ENCODE measurements at places on chromosomes 3 and 15.
A peak's percentile ranks its signal among the peaks of the same experiment; 100 is the strongest.

DNA sequence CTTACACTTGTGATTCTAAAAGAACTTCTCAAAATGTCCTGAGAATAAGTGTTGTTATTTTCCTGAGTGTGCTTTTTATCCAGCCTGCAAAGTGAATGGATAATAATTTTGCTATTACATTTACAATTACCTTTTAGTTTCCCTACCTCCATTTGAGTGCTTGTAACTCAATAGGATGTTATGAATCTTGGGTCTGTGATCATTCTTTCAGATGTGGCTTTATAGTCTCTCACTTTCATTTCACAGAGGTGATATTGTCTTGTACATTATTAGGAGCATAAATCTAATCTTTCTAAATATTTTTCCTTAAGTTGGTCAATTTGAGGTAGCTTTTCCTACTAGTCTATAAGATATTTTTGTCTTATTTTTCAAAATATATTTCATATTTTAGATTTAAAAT is 386.3 kb upstream of the EPHA6 start:
- DNase-seq: no peak

DNA sequence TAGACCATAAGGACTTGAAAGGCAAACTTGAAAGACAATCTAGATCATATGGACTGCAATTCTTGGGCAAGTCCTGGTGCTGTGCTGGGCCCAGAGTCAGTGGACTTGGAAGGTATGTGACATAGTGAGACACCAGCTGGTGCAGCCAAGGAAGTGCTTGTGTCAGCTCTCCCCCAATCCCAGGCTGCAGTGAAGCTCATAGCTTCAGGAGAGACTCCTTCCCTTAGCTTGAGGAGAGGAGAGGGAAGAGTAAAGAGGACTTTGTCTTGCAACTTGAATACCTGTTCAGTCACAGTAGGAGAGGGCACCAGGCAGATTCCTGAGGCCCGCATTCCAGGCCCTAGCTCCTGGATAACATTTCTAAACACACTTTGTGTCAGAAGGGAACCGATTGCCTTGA is 127.4 kb upstream of the ZPLD1 start:
- no peak for DNase-seq

DNA sequence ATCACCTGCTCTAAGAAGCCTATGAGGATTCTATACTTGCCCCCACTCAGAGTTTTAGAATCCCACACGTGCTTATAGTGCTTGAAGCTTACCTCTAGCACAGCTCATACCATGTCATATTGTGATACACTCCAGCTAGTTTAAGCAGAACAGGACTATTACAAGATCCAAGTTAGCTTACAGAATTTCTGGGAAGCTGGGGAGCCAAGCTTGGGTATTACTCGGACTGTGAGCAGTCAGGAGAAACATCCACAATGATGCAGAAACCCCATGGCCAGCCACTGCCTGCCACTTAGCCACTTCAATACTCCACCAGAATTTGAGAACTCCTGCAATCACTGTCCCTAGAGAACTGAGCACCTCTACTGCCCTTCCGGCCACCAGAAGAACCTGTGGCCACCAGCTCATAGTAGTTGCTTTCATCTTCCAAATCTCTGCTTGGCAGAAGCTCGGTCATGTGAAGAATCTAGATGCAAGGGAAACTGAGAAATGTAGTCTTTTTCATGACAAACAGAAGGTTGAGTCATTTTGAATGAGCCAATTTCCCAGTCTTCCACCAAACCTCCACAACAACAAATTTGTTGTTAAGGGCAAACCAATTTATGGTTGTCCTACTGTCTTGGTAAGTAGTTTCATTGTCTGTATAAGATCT is 27.7 kb upstream of the SSR3 start:
- DNase-seq: no peak

DNA sequence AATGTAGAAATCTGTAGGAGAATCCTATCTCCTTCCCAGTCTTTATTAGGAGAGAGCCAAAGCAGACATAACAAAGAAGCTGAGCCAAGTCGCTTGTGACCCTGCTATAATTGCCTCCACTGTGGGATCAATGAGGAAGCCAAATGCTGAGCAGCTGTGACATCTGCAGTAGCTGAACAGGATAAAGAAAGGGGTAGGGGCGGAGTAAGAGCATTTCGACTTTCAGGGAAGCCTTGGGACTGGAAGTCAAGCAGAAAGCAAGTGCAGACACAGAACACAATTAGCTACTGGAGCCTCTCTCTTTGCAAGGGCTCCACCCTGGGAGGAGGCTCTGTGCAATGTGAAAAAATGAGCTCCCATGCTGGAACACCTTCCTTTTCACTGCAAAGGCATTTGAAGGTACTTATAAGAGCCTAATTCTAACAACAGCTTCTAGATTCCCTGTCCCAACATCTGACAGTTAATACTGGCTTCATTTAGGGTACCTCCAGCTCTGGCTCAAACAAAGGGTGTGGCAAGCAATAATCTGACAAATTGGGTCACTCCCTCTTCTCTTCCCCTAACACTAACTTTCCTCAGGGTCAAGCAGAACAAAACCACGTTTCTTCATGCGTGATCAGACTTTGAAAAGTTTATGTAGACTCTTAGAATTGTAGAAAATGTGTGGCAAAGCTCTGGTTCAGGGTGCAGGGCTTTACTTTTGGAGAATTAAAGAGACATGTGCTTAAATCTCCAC is 166.4 kb downstream of the CADPS start:
- DNase-seq: no peak

DNA sequence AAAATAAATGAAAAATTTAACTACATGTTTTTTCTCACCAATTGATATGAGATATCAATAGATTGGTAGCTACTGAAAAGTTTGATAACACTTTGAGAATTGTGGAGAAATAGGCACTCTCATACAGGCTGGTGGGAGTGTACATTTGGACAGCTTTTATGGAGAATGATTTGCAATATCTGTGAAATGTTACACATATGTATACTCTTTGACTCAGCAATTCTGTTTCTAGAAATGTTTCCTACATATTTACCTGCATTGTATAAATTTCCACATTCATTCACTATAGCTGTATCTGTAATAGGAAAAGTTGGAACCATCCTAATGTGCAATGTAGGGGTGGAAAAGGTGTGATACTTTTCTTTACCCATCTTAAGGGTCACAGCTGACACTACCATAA is 1.9 kb upstream of the KIF23 start:
- DNase-seq: no peak

DNA sequence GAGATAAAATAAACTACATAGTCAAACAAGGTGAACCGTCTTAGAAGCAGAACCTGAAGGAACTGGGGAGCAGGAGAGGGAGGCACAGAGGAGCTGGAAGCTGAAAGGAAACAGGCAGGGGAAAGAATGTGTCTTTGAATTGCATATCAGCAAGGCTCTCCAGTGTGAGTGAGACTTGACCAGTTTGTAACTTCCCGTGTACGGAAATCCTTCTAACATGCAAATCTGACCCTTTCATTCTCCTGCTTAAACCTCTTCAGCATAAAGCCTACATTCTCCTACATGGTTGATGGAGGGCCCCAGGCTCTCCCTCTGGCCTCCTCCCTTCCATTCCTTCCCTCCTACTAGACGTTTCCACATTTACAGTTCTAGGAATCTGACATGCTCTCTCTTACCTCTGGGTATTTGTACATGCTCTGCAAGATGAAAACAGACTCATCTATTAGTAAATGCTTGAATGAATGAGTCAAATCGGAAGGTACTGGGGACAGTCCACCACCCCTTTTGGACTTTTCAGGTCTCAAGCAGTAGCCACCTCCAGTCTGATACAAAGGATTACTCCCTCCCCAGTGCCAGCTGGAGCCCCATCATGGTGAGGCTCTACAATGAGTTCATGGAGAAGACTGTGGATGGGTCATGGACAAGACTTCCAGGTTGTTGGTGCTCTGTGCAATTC is 6.1 kb upstream of the SLC25A38 start:
- DNase-seq: no peak

DNA sequence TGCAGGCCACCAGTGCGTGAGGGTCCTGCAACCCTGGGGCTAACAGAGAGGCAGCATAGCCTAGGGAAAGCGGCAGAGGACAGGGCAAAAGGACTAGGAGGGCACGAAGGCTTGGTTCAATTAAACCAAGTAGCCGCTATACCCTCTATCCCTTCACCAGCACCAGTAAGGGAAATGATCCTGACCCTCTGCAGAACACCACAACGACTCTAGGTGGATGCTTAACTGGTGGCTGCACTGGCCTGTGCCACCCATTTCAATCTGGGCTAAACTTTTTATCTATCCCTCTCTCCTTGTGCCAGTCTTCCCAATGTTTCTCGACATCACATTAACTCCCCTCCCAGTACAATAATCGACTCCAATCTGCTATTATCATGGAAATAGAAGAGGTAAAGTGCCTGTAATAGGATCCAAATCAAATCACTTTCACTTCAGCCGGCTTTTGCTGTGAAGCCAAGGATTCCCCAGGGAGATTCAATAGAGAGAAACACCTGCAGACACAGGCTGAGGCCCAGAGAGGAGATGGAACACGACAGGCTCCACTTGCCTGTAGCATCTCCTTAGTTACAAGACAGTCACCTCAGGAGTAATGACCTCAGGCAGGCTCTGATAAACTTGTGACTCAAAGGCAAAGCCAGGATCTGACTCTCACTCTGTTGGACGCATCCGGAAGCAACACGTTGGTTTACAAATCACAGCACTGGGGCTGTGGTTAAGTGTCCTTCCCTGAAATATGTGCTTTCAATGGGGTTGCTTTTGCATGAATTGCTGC is 791.6 kb upstream of the ARRDC4 start:
- DNase-seq: no peak

DNA sequence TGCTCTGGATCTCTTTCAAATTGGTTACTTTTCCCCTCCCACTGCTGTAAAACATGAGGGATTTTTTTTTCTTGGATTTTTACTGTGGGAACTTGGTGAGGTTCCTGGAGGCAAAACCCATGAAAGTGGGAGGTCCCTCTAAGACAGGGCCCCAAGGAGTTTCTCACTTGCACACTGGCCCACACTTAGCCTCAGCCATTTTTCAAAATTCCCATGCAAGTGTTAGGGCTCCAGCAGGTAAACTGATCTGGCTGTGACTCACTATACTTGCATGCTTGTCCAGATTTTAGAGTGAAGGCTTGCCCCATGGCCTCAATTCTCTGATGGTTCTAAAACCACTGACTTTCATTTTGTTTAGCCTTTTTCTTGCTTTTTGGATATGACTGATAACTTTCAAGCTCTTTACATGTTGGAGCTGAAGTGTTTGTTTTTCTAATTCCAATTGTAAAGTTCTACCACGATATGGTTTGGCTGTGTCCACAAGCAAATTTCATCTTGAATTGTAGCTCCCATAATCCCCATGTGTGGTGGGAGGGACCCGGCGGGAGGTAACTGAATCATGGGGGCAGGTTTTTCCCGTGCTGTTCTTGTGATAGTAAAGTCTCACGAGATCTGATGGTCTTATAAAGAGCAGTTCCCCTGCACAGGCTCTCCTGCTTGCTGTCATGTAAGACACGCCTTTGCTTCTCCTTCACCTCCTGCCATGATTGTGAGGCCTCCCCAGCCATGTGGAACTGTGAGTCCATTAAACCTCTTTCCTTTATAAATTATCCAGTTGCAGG is 37.7 kb downstream of the MCCC1 start:
- no peak for DNase-seq

GRCh38 chr3:45874677-45875346 is 11.5 kb upstream of the CCR9 start:
- DNase-seq: no peak

DNA sequence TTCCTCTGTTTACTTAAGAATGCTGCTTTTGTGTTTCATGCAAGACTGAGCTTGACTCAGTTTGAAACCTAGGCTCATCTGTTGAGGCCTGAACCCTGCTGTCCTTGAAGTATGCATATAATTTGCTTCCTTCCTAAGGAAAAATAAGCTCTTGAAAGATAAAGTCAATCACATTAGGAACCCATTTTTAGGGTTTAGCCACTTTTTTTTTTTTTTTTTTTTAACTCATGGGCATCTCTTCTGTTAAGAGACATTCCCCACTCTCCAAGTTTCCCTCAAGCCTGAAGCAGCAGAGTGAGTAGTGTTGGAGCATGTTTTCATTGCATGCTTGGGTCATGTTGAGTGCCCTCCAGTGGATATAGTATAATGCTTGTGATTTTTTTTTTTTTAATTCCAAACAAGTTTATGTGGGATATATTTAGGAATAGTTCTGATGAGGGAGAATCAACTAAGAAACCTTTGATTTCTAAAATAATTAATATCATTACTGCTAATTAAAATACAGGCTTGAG is 3.6 kb downstream of the CTNNB1 start:
- DNase-seq: peak; percentile 3

GRCh38 chr15:29925227-29926082 is 103.2 kb upstream of the TJP1 start:
- no peak for DNase-seq

- no peak for DNase-seq
Observed at GRCh38 chr15:99130314-99130713, 25.4 kb downstream of the SYNM start.

GRCh38 chr15:76979996-76980520 is 14.9 kb upstream of the PSTPIP1 start:
- no peak for DNase-seq

DNA sequence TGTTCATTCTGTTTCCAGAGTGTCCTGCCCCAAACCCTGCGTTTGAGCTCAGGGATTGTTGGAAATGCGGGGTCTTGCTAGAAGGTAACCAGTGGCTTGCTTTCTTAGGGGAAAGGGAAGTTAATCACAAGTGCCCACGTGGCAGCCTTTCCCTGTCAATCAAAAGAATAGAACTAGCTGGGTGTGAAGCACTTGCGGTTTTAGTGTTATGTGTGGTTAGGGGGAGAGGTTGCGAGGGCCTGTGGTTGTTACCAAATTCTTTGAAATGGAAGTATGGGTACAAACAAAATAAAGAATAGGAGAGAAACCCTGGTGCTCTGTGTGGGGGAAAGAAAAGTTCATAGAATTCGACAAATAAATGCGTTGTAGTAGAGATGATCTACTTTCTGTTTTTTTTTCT is 67.6 kb downstream of the FNDC3B start:
- no peak for DNase-seq

DNA sequence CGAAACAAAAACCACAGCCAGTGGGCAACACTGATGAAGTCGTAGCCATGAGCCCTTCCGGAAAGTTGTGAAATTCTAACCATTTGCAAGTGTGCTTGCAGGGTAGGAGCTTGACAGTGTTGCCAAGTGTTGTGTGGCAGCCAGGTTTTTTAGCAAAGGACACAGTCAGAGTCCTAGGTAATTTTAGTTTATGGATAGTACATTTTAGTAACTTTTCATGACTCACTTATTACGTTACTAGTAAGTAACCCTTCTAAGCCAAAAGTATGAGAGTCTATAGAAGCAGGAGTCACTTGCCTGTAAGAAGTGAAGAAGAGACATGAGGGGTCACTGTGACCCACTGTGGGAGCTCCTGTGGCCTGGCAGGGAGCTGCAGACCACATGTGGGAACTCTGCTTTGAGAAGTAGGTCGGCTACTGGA is 54.8 kb upstream of the ADPGK start:
- no peak for DNase-seq

GRCh38 chr3:138084196-138084595 is 31.2 kb downstream of the DZIP1L start:
- DNase-seq: no peak

DNA sequence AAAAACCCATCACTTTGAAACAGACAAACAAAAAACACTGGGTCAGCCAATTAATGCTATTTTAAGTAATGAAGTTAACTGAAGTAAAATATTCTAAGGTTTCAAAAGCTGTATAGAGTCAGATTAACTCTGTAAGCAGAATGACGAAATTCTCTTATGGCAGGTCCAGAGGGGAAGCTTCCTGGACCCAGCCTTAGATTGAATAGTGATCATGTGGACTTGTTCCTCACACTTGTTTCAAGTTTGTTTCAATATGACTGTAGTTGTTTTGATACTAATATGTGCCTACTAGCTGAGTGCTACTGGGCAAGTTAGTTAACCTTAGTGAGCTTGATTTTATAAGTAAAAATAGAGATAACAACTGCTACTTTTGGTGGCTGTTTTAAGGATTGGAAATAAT is 32.6 kb downstream of the PLS1 start:
- DNase-seq: no peak

- DNase-seq: no peak
Observed at GRCh38 chr3:156788846-156789245, 37.3 kb upstream of the LEKR1 start.

All from T1000 (cell line).